Activated T-cell treated with anti-CD3 and anti-CD28 coated beads, Interleukin-2, amount 50 U/mL, for 48 hours (primary cell): ENCODE measurements at places on chromosomes 12 and 14.

GRCh38 chr12:2697057-2697800 lies 97.5 kb upstream of the FKBP4 start:
- no peak for DNase-seq

- no peak for DNase-seq
Observed at GRCh38 chr14:70416338-70416724, 559 bp downstream of the SYNJ2BP start.

- no peak for DNase-seq
Observed at GRCh38 chr14:68216079-68216478, 396.5 kb downstream of the RAD51B start.

- DNase-seq, result no peak
Observed at GRCh38 chr12:57869298-57869926, 22.9 kb upstream of the CTDSP2 start.

GRCh38 chr14:56027916-56028712 lies 90.1 kb upstream of the PELI2 start:
- DNase-seq, result no peak

GRCh38 chr14:102929241-102930137 lies 7.0 kb downstream of the AMN start:
- DNase-seq, result no peak

DNA sequence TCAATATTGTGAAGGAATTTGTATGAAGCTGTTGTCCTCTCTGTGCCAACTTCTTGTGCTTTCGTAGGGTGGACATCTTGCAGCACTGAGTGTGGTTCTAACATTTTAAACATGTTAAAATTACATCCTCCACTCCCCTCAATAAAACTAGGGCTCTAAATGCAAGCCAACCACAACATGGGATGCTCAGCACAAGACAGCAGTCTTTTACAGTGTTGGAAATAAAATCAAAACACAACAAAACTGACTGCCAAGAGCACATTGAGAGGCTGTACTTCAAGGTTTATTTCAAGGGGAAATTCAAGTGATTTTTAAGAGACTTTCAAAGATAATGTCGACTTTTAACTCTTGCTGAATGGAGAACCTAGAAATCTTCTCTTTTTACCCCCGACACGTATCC lies 396.9 kb downstream of the TMTC2 start:
- DNase-seq, result no peak

- no peak for DNase-seq
Observed at GRCh38 chr14:70332015-70332414, 27.5 kb downstream of the COX16 start.

GRCh38 chr14:85186082-85186481 lies 343.9 kb upstream of the FLRT2 start:
- DNase-seq, result no peak

DNA sequence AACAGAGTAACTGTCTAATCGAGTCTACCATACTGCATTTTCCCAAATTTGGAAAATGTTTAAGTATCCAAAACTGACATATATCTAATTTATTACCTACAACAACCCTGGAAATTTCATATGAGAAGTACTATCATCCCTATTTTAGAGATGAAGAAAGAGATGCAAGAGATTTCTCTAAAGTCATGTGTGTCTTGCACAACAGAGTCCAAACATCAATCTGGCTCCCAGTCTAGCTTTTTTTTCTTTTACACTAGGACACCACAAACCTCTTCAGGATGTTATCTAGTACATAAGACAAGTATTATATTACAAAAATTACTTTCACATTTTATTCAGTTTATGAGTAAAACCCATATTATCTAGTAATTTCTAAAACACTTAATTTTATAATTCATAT lies 39.1 kb downstream of the CAPS2 start:
- no peak for DNase-seq

GRCh38 chr12:113403435-113404415 lies at the start of gene SDS:
SDS (minus strand) TSS chr12:113403887; CDS start chr12:113399708, 4,179 bp downstream.
- no peak for DNase-seq

GRCh38 chr12:24952389-24952788 lies 3.5 kb upstream of the BCAT1 start:
- no peak for DNase-seq

- no peak for DNase-seq
Observed at GRCh38 chr14:91830777-91831176, 36.6 kb downstream of the TC2N start.
